ENCODE measurements at places on chromosomes 7 and 10. TPM values are rescaled to one million over a fixed set of nuclear protein-coding genes. Genes with fewer than 3 reads are reported as not detected.

Gene NPC1L1
- not detected for total RNA-seq

Gene GPR146
- total RNA-seq = 1.2 TPM

Gene SLC39A12
- not detected for total RNA-seq

Gene GIMAP5
- total RNA-seq = not detected

Gene ANKRD22
- 0.33 TPM for total RNA-seq

Gene GPR15LG
- total RNA-seq = not detected

Gene FXYD4
- not detected for total RNA-seq

Gene CPXM2
- total RNA-seq = 64.0 TPM

Gene SVIL
- 97.7 TPM for total RNA-seq

Gene PALD1
- total RNA-seq = 0.18 TPM

Gene RNLS
- 16.8 TPM for total RNA-seq

Gene NACAD
- total RNA-seq = 5.5 TPM

Gene ACTR3C
- total RNA-seq = not detected

Gene C10orf67
- total RNA-seq = not detected

Gene LLCFC1
- total RNA-seq = not detected

Gene NPFFR1
- total RNA-seq = not detected

Gene DENND2A
- 10.8 TPM for total RNA-seq

Gene FAM13C
- 9.1 TPM for total RNA-seq

Gene CPVL
- 3.2 TPM for total RNA-seq

Gene GPRIN2
- total RNA-seq = not detected

Gene HOXA4
- total RNA-seq = 0.57 TPM

Gene ENO4
- 1.4 TPM for total RNA-seq

Gene FKBP6
- not detected for total RNA-seq

Gene CCZ1B
- 45.6 TPM for total RNA-seq

Gene ZNF273
- total RNA-seq = 1.8 TPM

Gene OR2A7
- total RNA-seq = 0.98 TPM

Gene CCDC172
- not detected for total RNA-seq

Gene IDI2
- total RNA-seq = not detected

Gene TBX20
- 6.4 TPM for total RNA-seq

Gene CYP2C19
- total RNA-seq = not detected

Gene FFAR4
- total RNA-seq = not detected

Gene HNRNPH3
- 16.7 TPM for total RNA-seq

Gene ZNF746
- total RNA-seq = 16.0 TPM

Gene GPR85
- total RNA-seq = 2.4 TPM
